ENCODE measurements at places on chromosomes 11 and 22.

DNA sequence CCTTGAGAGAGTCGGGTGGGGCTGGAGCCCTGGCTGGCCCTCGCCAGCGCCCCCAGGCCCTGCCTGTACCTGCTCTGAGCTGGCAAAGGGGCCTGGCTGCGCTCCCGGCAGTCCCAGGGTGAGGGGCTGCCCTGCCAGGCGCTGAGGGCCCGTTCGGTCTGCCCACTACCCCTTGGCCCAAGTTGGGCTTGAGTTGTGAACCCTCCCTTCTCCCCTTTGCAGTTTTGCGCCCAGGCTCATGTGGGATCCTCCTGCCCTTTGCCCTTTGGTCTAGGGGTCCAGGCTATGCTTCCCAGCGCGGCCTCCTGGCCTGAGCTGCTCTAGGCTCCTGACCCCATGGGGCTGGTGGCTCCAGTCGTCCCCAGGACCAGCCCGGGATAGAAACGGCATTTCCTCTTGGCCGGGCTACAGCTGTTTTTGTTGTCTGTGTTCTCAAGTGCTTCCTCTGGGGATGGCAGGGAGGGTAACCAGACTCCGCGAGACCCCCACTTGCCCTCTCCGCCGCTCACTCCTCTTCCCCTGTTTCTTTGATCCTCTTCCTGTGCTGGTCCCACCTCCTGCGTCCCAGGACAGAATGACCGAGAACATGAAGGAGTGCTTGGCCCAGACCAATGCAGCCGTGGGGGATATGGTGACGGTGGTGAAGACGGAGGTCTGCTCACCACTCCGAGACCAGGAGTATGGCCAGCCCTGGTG, 34.9 kb downstream of the PRDM11 start:
- no peak for DNase-seq

DNA sequence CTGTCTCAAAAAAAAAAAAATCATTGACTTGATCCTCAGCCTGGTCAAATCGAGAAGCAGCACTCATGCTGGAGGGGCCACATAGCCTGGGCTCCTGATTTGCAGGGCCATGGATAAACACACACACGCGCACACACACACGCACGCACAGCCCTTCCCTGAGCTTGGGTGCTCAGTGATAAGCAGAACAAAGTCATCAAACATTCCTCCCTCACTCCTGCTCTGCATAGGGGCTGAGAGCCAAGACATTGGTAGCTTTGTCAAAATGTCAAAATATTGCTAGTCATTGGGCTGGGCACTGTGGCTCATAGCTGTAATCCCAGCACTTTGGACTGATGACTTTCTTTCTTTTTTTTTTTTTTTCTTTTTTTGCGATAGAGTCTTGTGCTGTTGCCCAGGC, 34.0 kb upstream of the A4GALT start:
- no peak for DNase-seq

GRCh38 chr11:132154781-132155180, 784.4 kb downstream of the NTM start:
- DNase-seq, result no peak

DNA sequence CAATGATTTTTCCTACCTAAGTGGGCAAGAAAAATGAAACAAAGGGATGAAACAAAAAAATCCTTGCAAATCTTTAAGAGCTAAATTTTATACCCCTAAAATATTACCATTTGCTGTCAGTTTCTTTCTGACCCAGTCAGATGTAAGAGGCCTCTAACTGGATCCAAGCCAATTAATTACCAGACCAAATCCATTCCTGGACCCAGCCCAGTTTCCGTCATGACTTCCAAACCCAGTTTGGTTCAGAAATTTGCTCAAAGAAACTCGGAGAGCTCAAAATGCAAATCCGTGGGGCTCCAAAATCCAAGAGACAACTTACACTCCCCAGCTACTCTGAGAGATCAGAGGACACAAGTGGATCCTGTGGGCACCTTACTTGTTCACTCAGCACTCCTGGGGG, 46.8 kb downstream of the TRIM44 start:
- no peak for DNase-seq

- no peak for DNase-seq
These were observed 465.3 kb downstream of the BRD1 start for GRCh38 chr22:49362211-49362839.

GRCh38 chr22:18970176-18970947, 34.3 kb upstream of the PRODH start:
- no peak for DNase-seq

GRCh38 chr22:22927196-22927887, 39.7 kb downstream of the IGLL5 start:
- DNase-seq, result no peak

DNA sequence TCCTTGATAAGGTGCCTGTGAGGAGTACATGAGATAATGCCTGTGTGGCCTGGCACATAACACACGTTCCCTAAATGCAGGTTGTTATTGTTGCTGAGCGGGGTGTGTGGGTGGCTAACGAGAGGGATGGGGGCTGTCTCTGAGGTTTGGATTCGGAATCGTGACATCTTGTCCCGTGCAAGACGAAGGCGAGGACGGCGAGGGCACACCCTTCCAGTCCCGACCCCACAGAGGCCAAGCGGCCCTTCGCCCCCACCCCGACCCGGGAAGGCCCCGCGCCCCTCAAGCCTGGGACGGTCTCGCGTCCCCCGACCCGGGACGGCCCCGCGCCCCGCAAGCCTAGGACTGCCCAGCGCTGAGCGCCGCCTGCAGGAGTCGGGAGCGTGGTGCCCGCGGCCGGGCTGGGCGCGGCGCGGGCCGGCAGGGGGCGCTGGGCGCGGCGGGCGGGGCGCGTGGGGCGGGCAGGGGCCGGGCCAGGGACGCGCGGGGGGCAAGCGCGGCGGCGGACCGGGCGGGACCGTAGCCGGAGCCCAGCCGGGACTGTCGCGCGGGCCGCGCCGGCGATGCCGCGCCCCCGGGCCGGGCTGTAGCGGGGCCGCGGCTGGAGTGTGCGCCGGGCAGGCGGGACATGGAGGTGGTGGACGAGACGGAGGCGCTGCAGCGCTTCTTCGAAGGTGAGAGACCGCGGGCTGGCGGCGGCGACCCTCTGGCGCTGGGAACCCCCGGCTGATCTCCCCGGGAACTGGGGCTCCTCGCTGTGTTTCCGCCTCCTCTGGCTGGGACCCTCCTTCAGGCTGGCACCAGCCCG, at the start of gene MYRF:
MYRF (plus strand) TSS at position 520 of the 808 bp plus-strand sequence; CDS start at position 629, 109 bp downstream.
- DNase-seq, result peak; percentile 19

DNA sequence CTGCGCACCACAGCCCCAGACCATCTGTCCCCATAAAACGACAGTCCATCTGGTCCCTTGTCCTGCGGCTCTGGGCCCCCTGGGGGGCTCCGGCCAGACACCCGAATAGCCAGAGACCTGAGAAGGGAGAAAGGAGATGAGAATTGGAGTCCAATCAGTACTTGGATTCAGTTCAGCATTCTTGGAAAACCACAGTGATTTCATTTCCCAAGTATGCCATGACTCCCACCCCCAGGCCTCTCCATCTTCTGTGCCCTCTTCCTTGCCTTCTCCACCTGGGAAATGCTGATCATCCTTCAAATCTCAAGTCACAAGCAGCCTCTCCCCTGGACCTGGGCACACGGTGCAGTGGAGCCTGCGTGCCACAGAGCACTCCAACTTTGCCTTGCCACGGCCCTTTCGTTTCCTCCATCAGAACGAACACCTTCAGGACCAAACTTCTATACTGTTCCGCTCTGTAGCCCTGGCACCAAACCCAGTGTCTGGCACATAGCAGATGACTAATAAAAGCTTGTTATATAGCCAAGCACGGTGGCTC, 10.9 kb upstream of the MFNG start:
- DNase-seq, result no peak

Data from prostate gland (tissue), 2 donors.